ENCODE measurements at places on chromosomes 13 and 19. TPM values are rescaled to one million over a fixed set of nuclear protein-coding genes. Genes with fewer than 3 reads are reported as not detected.
A peak's percentile ranks its signal among the peaks of the same experiment; 100 is the strongest.

DNA sequence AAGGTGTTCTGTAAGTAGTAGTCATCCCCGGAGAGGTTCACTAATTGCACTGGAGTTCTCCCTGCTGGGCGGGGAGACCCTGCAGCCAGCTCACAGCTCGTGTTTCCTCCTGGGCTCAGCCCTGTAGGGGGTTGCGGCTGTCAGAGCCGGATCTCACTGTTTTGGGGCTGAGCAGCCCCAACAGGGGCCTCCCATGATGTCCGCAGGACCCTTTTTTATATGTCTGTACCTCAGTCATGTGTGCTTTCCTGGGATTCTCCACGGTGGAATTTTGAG is 130.2 kb upstream of the MCF2L start:
- DNase-seq, result no peak

- DNase-seq, result no peak
Observed at GRCh38 chr13:40422588-40423235, 243.7 kb downstream of the FOXO1 start.

DNA sequence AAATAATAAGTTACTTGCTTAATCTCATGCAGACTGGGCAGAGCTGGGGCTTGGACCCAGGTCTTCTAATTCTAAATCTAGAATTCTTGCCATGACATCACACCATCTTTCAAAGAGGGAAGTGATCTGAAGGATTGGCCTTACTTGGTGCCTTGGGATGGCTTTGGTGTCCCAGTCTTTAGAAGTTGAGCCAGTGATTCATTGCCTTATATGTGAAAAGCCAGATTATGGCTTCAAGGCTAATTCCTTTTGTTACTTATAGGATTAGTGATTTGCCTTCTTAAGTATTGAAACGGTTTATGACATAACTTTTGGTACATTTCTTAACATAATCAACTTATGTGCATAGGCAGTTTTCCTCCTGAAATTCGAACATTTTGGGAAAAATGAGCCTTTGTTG is 14.9 kb downstream of the COG3 start:
- DNase-seq, result no peak

- no peak for DNase-seq
Observed at GRCh38 chr13:77696879-77697216, 639 bp upstream of the SLAIN1 start.

DNA sequence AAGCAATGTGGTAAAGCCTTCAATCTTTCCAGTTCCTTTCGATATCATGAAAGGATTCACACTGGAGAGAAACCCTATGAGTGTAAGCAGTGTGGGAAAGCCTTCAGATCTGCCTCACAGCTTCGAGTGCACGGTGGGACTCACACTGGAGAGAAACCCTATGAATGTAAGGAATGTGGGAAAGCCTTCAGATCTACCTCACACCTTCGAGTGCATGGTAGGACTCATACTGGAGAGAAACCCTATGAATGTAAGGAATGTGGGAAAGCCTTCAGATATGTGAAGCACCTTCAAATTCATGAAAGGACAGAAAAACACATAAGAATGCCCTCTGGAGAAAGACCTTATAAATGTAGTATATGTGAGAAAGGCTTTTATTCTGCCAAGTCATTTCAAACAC is 15.6 kb upstream of the ZNF763 start:
- DNase-seq, result no peak

The SBSN gene
- not detected for total RNA-seq

- no peak for DNase-seq
Observed at GRCh38 chr19:3612901-3613741, 6.4 kb upstream of the TBXA2R start.

DNA sequence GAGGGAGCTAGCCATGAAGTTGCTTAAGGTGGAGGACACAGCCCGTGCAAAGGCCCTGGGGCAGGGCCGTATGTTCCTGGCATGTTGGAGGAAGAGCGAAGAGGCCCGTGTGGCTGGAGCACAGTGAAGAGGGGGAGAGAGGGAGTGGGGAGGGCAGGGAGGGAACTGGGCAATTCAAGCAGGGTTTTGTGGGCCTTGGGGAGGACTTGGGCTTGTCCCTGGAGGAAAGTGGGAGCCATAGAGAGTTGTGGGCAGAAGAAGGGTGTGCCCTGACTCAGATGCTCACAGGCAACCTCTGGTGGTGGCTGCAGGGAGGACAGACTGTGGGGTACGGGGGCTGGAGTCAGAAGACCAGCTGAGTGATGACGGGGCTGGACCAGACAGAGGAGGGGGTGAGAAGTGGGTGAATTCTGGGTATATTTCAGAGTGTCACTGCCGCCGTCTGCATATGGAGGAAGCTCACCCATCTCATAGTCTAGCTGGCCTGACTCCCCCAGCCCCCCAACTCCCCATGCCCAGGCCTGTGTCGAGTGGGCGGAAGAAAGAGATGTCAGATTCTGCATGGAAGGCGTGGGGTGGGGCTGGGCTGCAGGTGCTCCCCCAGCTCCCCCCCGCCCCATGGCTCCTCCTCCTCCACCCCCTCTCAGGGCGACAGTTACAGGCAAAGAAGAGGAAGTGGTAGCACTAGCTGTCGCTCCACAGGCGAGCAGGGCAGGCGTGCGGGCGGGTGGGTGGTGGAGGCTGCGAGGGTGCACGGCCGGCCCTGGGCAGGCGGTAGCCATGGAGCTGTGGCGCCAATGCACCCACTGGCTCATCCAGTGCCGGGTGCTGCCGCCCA is at the start of gene VAV1:
Gene VAV1 (plus strand): TSS at position 681 of the 838 bp plus-strand sequence. CDS start 100 bp downstream, at position 781.
- peak; percentile 94 for DNase-seq

DNA sequence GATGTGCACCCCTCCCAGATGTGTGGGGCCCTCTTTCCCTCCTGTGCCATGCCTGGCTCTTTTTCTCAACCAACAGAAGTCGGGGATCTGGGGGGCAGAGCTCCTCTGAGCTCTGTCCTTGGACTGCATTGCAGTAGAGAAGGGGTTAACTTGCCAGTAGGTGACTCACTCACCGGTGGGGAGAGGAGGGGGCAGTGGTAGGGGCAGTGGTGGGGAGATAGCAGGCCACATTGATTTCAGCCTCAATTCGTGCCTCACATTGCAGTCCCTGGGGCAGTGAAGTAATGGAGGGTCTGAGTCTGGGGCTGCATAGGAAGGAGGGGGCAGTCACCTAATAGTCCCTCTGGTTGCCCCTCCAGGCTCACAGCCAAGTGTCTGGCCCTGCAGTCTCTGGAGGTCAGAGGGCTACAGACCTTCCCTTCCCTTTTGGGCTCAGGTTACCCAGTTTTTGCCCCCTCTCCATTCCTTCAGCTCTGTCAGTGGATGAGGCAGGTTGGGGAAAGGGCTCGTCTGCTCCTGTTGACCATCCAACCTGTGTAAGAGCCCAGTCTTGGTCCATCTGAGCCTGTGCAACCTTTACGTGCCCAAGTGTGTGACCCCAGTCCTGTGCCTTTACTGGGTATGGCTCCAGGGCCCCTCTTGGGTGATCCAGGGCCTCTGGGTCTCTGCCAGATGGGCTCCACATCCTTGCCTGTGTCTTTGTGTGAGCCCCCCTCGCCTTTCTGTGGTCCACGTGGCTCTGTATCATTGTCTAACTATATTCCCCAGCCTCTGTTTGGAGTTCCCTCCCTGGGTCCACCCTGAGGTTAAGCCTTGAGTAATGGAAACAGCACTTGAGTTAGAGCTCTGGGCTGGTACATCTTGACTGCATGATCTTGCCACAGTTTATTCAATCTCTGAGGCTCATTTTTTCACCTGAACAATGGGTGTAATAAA is 13.0 kb downstream of the CIC start:
- no peak for DNase-seq

The CEBPA gene
- 1.7 TPM for total RNA-seq

The SCGB2B2 gene
- total RNA-seq, result 1.2 TPM

DNA sequence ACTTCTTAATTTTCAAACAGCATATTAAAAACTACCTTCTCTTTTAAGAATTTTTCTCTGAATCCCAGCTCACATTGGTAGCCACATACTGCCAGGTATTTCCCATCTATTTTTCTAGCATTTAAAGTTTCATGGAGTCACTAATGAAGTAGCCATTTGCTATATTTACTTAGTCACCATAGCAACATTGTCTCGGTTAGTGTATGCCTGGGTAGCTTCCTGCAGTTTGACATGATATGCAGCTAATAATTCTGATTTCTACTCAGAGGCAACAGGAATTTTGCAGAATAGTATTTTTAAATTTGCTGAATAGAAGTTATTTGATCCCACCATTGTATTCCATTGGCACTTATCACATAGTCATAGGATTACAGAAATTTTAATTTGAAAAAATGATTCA is 30.9 kb upstream of the KCTD4 start:
- DNase-seq, result no peak

The CRTC1 gene
- total RNA-seq, result 7.5 TPM

The PNMA8B gene
- not detected for total RNA-seq

- DNase-seq, result no peak
Observed at GRCh38 chr13:104705031-104705750, 1639.0 kb upstream of the SLC10A2 start.

DNA sequence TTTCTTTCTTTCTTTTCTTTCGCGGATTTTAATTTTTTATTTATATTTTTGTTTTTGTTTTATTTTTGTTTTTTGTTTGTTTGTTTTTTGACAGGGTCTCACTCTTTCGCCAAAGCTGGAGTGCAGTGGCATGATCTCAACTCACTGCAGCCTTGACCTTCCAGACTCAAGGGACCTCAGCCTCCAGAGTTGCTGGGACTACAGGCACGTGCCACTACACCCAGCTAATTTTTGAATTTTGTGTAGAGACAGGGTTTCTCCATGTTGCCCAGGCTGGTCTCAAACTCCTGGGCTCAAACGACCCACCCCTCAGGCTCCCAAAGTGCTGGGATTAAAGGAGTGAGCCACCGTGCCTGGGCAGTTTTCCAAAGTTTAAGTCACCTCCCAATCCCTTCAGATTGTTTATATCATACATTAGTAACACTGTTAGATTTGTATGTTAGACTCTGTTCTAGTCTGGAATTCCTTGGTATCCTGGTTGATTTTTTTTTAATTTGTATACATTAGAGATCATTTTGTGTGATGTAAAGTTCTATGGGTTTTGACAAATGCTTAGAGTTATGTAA is 597.3 kb downstream of the DCT start:
- DNase-seq, result no peak

DNA sequence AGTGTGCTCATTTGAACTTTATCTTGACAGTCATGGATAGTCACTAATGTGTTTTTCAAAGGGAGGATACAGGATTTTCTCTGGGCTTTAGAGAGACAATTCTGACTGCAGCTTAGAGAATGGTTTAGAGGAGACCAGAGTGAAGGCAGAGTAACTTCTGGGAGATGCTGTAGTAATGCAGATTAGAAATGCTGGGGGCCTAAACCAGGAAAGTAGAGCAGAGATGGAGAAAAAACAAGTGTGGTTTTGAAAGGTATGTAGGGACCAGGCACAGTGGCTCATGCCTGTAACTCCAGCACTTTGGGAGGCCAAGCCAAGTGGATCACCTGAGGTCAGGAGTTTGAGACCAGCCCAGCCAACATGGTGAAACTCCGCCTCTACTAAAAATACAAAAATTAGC is 18.3 kb upstream of the CEBPA start:
- no peak for DNase-seq

DNA sequence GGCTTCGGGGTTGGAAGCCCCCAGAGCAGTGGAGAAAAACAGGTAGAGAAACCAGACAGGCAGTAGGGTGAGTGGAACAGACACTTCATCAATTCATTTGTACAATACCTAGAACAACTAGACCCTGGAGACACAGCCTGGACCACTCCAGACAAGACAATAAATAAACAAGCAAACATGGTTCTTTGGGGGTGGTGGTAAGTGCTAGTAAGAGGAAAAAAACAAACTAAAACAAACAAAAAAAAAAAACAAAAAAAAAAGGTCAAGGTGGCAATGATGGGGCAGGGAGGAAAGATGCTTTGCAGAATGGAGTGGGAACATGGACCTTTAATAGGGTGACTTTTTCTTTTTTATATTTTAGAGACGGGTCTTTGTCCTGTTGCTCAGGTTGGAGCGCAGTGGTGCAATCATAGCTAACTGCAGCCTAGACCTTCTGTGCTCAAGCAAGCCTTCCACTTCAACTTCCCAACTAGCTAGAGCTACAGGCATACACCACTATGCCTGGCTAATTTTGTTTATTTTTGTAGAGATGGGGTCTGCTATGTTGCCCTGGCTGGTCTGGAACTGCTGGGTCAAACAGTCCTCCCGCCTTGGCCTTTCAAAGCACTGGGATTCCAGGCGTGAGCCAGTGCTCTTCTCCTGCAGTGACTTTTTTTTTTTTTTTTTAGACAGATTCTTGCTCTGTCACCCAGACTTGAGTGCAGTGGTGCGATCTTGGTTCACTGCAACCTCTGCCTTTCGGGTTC is 3.1 kb downstream of the JUNB start:
- DNase-seq, result peak; percentile 26

DNA sequence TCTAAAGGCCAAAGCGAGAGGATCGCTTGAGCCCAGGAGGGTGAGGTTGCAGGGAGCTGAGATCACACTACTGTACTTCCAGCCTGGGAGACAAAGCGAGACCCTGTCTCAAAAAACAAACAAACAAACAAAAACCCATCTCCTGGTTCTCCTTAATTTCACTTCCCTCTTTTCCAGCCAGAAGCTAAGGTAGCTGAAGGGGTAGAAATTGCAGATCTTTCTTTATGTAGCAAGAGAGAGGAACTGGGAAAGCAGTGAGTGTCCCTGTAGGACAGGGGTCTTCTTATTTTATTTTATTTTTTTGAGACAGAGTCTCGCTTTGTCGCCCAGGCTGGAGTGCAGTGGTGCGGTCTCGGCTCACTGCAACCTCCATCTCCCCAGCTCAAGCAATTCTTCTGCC is 4.5 kb upstream of the TSPAN16 start:
- DNase-seq, result no peak

The KLF1 gene
- not detected for total RNA-seq

GRCh38 chr19:51760697-51761356 is at the start of gene FPR2:
TSS of gene FPR2 (plus strand) at chr19:51761180. CDS start at chr19:51768659, 7,479 bp downstream.
- DNase-seq, result no peak

GRCh38 chr19:35471946-35472345 is 18.3 kb downstream of the KRTDAP start:
- DNase-seq, result no peak

The CSNK1G2 gene
- total RNA-seq, result 140 TPM

The PBX4 gene
- total RNA-seq, result 44.4 TPM

The IGFL4 gene
- not detected for total RNA-seq

DNA sequence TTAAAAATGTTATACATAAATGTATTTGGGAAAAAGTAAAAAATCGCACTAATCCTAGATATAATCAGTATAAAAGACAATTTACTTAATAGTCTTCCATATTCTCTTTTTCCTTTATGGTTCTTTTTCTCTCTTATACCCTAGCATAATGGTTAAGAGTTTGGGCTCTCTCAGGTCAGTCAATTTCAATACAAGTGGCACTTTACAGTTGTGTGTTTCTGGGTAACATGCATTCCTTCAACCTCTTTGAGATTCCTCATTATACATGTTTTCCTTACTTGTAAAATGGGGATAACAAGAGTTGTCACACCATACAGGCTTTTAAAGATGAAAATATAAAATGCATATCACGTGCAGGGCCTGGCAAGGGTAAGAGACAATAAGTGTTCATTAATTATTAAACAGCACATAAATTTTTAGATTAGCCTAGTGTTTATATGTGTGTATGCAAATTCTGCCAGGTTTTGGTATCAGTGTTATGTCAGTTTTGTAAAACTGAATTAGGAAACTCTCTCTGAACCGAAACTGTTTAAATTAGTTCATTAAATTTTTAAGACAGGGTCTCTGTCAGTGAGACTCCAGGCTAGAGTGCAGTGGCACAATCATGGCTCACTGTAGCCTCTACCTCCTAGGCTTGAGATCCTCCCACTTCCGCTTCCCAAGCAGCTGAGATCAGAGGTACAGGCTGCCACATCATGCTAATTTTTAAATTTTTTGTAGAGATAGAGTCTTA is 49.8 kb downstream of the ELF1 start:
- DNase-seq, result peak; percentile 51
